ENCODE measurements at places on chromosomes 6 and 20.

- no peak for DNase-seq
Observed at GRCh38 chr20:44691424-44692423, 23.4 kb upstream of the CCN5 start.

DNA sequence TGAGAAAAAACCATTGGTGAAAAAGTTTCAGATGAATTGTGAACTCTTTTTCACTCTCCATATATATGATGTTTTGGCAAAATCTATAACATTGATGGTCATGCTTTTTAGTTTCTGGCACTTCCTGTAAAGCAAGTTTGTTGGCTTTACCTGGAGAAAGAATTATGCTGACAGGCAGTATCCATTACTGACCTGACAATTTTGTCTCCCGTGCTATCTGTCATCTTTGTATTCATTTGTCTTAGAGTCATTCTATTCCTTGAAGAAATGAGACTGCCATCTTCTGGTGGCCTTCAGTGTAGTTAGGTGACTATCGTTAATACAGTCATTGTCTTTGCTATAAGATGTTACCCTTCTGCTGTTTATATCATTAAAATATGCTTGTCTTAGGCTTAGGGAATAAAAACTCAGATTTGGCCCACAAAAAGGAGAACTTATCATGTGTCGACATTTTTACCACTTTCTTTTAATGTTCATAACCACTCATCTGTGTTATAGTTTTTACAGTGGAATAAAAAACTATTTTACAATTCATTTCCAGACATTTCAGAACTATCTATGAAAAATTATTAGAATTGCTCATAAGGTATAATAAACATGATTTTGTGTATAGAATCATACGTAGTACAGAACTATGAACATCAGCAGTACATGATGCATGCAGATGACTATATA lies 707.0 kb downstream of the EPM2A start:
- DNase-seq, result peak; percentile 48

DNA sequence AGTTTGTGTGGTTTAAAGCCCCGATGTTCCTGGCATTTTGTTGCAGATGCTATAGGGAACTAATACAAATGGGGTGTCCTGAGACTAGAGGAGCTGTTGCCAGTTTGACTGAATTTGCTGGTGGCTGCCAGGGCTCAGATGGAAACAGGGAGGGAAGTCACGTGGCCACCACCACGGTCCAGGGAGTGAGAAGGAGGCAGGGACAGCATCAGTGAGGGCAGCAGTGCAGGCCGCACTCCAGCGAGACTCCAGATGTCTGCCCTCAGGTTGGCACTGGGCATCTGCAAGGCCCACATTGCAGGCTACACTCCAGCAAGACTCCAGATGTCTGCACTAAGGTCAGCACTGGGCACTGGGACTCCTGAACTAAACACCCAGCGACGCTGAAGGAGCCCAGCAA lies 86.2 kb downstream of the RAMACL start:
- DNase-seq, result no peak

DNA sequence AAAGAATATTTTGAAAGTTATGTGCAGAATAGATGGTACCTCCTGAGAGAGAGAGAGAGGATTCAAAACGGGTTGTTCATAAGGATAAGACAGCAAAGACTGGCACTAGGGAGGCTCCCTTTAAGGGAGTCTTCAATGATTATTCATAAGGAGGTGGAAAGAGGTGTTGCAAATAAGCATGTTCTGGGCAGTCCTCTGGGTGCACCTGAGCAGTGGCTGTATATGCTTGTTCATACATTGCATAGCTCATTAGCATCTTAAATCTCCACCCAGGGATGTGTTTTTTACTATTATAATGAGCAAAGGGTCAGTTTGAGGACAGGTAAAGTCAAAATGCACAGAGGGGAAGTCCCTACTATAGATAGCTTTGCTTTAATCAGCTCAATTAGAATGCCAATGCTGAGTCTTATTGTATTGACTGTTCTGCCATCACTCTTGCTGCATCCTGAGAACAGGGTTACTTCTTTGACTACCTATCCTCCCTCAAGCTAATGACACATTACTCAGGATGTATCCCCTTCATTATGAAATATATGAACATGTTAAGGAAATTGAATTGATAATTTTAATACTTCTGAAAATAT lies 10.0 kb upstream of the SIRPG start:
- no peak for DNase-seq

DNA sequence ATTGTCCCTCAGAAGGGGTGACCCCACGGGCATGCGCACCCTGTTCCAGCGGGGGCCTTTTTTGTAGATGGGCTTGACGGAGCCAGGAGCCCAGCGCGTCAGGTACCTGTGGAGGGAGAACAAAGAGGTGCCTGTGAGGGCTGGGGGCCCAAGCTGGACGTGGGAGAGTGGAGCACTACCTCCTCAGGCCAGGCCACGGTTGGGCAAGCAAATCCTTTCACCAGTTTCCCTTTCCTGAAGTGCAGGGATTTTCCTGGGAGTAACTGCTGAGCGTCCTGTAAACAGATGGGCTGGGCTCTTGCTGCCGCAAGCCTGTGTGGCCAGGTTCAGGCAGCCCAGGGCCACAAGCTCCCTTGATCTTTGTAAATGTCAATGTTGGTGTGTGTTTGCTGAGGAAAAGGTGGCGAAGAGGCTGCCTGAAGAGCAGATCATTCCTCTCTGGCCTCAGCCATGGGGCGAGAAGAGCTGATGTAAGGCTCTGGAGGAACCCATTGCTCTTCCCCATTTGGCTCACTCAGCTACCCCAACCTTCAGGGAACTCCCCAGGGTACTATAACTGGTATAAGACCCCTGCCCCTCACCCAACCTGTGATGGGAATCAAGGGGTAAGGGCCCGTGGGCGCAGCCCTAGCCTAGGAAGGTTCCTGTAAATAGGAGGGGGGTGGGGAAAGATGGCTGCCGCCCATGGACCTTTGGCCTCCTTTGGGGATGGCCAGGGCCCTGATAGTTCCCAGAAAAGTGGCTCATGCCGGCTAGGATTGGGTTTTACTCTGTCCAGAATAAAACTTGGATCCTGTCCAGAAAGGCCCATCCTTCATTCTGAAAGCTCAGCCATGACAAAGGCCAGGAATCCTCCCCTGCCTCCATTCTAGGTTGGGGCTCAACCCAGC lies 15.5 kb downstream of the MRPS18A start:
- DNase-seq, result peak; percentile 31

- peak; percentile 15 for DNase-seq
Observed at GRCh38 chr20:31675828-31676608, 38.3 kb downstream of the COX4I2 start.

- DNase-seq, result no peak
Observed at GRCh38 chr20:61662968-61663331, 402.7 kb downstream of the TAF4 start.

- DNase-seq, result peak; percentile 78
Observed at GRCh38 chr20:13639150-13639497, 392 bp upstream of the TASP1 start.

Data from suppressor macrophage (primary cell).